ENCODE measurements at places on chromosomes 7 and 10.

GRCh38 chr10:117140525-117140902 lies 2.4 kb upstream of the VAX1 start:
- no peak for DNase-seq

DNA sequence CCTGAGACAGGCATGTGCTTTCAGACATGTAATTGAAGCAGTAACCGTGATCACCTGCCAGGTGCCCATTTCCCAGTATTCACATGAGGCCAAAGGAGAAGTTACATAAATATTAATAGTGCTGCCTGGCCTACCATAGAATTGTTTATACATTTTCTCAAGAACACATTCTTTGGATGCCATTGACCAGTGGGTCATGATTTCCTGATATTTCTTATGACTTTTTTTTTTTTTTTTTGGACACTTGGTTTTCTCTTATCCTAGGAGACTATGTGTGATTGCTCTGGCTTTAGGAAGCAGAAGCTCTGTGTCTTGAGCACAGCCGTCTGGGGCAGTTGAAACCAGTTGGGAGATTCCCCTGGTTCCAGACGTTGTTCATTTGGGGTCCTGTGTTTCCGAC lies 143.9 kb upstream of the NPS start:
- DNase-seq = no peak

- no peak for DNase-seq
Observed at GRCh38 chr7:113392841-113393540, 274.6 kb upstream of the SMIM30 start.

GRCh38 chr10:12543589-12543988 lies 194.2 kb downstream of the CAMK1D start:
- DNase-seq = no peak

- no peak for DNase-seq
Observed at GRCh38 chr7:25832456-25832855, 319.5 kb upstream of the NFE2L3 start.

DNA sequence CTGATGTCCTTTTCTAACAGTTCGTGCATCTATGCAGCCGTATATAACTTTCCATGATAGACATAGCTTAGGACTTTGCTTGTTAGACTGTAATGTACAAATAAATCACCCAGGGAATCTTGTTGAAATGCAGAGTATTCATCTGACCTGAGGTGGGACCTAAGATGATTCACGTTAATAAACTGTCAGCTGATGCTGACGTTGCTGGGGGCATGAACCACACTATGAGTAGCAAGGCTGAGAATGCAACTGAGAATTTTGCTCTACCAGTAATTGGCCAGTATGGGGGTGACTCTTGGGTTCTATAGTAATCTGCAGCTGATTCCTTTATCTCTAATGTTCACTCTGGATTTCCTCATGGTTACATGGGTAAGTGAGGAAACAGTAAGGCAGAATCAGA lies 130.1 kb upstream of the MALRD1 start:
- DNase-seq = no peak

DNA sequence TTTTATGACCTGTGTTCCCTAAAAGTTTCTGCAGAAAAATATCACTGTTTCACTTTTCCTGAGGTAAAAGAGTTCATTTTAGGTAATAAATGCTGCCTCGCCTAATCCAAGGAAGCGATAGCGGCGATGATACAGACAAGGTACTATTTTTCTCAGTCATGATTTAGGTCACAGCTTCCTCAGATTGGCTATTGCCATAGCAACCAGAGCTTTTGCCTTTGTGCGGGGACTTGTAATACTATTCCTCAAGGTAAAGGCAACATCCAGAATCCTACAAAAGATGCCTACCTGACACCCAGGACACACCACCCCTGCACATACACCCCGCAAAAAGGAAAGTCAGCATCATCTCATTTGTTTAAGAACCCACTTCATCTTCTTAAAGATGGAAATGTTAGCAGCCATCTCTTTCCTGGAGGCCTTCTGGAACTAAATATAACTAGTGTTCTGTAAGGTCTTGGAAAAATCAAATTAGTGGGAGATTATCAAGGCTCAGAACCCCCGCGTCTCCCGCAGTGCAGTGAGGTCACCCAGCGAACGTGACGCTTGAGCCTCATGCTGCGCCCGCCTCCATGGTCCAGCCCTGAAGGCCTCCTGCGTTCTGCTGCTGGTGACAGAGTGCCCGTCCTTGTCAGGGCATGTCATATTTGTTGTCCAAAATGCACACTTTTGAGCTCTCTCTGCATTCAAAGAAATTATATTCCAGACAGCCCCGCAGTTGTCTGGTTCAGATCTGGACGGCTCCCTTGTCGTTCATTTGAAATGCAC lies 402.0 kb upstream of the RNF32 start:
- no peak for DNase-seq

DNA sequence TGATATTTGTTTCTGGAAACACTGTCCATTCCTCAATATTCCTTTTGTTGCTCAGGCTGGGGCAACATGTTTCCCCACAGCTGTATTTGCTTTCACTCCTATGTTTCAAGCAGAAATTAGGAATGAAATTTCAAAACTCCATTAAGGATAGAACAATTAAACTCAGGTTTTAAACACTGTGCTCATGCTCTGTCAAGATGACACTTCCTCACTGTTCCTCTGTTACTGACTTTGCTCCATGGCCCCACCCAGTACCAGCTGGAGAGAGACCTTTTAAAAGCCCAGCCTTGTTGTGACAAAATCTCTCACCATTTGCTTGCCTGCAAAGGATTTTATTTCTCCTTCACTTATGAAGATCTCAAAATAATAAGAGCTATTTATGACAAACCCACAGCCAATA lies 197.4 kb downstream of the ELMO1 start:
- no peak for DNase-seq

DNA sequence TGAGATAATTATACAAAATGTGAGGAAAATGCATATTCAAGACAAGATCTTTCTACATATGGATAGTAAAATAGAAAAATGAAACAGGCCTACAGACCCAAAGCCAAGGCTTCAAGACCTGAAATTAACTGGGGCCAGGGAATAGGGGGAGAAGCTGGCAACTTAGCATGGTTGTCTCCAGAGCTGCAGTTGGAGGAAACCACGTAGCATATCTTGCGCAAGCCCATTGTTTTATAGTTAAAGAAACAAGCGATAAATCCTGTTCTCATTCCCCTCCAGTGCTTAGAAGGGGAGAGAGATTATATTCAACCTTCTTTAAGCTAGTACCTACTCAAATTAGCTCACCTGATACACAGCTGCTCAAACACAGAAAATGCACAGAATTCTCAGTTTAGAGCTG lies 197.1 kb downstream of the SORCS1 start:
- DNase-seq = no peak

- peak; percentile 60 for DNase-seq
Observed at GRCh38 chr10:69956741-69957230, 95.9 kb upstream of the MACROH2A2 start.

DNA sequence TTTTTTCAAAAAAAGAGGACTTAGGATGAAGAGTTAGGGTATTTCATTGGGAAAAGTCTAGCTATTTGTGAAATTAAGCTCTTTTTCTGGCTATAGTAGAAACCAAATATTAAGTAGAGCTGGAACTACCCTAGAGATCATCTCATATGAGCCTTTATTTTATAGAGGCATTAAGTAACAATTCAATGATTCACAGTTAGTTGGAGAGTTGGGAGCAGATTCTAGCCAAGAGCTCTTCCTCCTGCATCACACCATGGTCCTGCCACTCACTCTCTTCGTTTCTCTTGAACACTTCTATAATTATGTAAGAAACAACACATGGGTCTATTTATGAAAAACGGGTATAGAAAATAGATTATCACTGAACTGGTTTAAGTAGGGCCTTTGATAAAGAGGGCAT lies 76.1 kb upstream of the ANK3 start:
- DNase-seq = no peak

- no peak for DNase-seq
Observed at GRCh38 chr7:135389971-135390370, 119.9 kb downstream of the CNOT4 start.

- peak; percentile 99 for DNase-seq
Observed at GRCh38 chr7:151923097-151923876, 33.0 kb upstream of the GALNTL5 start.

- DNase-seq = no peak
Observed at GRCh38 chr10:69446650-69447151, 4.6 kb upstream of the TSPAN15 start.

GRCh38 chr10:108836362-108836761 lies 1086.9 kb downstream of the XPNPEP1 start:
- no peak for DNase-seq

DNA sequence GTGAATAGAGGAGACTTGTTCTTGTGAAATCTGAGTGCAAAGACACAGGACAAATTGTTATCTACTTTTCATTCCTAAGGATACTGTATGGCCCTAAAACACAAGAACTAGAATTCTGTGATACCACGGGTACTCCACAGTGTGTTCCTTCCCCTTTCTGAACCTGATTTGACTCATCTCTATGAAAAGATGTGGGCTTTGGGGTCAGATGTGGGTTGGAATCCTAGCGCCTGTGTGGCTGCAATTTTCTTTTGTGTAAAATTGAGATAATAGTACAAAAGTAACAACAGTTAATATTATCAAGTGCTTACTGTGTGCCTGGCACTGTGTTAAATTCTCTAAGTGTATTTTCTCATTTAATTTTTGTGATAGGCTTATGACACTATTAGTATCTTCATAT lies 8.1 kb downstream of the SRGN start:
- peak; percentile 75 for DNase-seq

- DNase-seq = no peak
Observed at GRCh38 chr10:61477451-61477850, 24.3 kb upstream of the TMEM26 start.

- no peak for DNase-seq
Observed at GRCh38 chr7:45574416-45574668, 174 bp downstream of the ADCY1 start.

Measured in inflammatory macrophage (primary cell).